EH (cell line): ENCODE measurements at places on chromosomes 3 and 15.
A peak's percentile ranks its signal among the peaks of the same experiment; 100 is the strongest.

DNA sequence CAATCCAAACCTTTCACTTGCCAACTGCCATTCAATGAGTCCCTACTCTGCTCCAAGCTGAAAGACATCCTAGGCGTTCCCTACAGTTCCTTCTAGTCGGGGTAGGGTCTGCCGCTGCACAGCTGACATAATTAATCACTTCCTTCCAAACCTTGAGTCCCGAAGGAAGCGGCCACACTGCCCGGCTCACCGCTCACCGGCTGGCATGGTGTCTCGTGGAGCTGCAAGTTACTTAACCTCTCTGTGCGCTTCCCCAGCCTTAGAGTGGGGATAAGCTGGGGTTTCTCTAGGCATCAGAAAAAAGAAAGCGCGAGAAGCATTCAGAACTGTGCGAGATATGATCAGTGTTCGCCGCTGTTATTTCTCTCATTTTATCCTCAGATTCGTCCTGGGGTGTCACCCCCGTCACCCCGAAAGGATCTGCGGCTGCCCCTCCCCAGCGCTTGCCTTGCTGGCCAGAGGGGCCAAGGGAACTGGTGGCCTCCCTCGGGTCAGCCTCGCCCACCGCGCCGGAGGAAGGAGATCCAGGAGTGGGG lies 748 bp downstream of the MRPS25 start:
- peak; percentile 44 for DNase-seq

DNA sequence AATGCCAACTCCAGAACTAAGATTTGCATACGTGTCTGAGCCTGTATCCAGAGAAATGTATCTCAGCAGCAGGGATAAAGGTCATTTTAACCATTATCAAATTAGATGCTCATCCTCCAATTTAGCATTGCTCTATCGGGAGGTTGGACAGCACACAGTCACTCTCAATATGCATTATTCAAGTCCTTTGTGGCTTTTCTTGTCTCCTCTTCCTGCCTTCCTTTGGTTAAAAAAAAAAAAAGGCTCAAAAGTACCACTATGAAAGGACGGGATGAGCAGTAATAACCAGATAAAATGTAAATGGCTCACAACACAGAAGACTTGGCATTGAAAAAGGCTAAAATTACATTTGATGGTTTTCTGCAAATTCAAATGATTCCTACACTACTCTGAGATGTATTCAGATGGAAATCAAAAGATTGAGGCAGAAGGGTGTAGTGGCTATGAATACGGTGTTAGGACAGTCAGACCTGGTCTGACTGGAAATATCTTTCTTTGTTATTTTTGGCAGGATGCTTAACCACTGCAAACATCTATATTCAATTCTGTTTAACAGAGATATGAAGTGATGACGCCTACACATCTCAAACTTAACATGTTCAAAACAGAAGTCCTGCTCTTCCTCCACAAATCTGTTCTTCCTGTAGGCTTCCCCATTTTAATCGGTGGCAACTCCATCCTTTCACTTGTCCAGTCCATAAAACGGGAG lies 109.6 kb downstream of the ADAMTS9 start:
- DNase-seq = no peak

- DNase-seq = no peak
Measured at GRCh38 chr3:113802795-113803455, 35.7 kb upstream of the GRAMD1C start.

DNA sequence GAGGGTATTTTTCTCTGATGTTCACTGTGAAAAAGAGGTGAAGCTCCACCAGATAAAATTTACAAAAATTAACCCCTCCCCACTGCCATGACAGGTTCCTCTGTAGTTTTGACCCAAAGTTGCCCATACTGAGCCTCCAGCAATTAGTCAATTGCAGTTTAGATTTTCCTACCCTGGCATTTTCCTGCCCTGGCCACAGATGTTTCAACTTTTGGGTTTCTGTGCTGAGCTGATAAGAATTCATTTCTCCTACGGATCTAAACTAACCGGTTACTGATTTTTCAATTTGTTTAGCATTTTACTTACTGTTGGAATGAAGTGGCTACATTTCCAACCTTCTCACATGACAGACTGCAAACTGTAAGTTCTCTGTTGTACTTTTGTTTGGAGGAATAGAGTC lies 1346.1 kb upstream of the EPHA6 start:
- DNase-seq = no peak

DNA sequence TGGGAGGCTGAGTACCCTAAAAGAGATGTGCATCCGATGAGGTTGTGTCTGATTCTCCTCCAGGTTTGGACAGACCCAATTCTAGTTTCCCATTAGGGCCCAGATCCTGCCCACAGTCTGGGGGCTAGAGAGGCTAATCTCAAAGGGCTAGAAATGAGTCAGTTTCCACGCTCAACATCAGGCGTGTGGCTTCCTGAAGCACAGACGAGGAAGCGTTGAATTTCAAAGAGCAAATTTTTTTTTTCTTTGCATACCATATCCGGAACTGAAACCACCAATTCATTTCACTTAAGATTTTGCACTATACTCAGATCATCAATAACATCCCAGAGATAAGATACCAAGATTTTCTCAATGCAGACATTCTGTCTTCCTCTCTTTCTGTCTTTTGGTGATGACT lies 173.8 kb upstream of the BCL6 start:
- no peak for DNase-seq

DNA sequence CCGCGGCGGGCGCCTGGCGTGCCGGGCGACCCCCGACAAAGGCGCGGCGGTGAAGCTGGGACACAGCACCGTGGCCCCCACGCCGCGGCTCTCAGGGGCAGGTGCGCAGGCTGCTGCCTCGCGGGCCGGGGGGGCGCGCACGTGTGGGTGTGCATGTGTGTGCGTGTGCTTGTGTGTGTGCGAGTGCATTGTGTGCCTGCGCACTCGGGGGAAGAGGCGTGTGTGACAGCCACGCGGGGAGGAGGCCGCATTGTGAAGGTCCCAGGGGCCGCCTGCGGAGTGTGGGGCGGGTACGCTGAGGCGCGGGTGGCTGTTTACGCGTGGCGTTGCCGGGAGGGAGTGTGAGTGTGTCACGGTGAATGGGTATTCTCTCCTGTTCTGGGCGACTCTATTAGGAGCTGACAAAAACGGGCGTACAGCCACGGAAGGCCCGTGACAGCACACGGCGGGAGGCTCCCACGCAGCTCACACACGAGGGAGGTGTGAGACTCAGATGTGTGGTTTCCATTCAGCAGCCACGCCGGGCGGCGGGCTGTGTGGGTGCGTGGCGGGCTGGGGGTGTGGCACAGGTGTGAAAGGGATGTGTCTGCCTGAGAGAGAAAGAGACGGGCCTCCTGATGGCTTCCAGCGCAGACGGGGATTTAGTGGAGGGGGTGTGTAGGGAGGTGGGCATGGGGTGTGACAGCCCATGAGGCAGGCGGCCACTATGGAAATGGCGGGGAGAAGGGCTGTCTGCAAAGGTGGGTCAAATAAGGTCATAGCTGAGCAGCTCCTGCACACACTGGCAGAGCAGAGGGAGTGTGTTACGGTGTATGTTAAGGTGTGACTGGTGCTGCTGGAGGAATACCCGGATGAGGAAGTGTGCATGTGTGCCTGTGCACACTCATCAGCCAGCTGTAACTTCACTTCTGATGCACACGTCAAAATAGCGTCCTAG lies 750 bp downstream of the PODXL2 start:
- no peak for DNase-seq

- DNase-seq = peak; percentile 62
Measured at GRCh38 chr3:188194332-188194731, 40.4 kb downstream of the LPP start.

- DNase-seq = no peak
Measured at GRCh38 chr15:74167891-74168331, 5.6 kb upstream of the ISLR start.

DNA sequence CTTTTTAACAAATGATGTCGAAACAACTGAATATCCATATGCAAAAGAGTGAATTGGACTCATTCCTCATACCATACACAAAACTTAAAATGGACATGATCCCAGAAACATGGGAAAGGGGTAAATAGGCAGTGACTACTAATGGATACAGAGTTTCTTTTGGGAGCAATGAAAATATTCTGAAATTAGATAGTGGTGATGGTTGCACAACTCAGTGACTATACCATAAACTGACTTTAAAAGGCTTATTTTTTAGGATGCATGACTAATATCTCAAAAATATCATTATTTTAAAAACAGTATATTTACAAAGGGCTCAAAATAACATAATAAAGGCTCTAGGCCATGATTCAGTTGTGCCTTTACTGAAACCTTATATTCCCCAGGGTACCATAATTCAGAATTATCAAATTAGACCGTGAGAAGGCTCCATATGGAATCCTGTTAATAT lies 16.3 kb upstream of the ATP13A3 start:
- DNase-seq = peak; percentile 66

- no peak for DNase-seq
Measured at GRCh38 chr15:86445579-86446252, 366.0 kb downstream of the AGBL1 start.

DNA sequence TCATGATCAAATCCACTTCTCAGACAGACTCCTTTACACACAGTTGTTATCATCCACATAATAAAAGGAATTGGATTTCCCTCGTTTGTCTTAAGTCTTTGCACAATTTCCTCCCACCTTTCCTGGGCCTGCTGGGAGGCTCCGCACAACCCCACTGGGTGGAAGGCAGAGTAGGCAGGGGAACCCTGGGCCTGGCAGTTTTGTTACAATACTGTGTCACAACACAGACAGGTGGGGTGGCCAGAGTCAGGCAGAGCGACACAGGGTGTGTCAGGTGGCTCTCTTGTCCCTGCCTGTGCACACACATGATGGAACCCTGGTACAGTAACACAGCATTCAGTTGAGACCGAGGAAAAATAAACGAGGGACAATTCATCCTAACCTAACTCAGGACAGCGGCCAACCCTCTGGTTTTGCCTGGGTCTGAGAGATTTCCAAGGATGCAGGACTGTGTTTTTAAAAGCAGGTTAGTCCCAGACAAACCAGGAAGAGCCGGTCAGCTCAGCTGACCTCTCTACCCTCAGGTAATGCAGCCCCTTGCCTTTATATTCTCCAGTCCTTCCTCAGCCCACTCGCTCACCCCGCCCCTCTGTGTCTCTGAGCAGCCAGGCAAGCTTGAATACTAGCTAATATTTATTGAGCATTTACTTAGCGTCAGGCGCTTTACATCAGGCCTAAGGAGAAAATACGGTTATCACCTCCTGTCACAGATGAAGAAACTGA lies 8.8 kb upstream of the FAM174B start:
- no peak for DNase-seq

- no peak for DNase-seq
Measured at GRCh38 chr15:93973287-93973686, 258.1 kb upstream of the MCTP2 start.
